Ecto neural progenitor cell (in vitro differentiated cells): ENCODE measurements at places on chromosomes 13 and 19.

DNA sequence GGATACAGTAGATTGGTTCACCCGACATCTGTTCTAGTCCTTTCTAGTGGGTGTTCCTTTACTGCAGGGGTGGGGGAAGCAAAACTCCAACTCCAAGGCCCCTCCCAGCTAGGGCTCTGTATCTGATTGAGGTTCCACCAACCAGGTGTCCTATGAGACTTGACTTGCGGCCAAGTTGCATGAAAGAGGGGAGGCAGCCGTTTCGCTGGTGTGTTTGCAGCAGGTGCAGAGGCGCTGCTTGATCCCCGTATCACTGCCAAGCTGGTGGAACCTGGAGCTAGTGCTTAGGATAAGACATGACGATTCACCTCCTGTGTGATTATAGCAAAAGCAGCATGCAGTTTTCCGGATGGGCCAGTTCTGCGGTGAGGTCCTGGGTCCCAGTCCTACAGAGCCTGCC is 338.2 kb downstream of the UQCRFS1 start:
- DNase-seq: no peak

GRCh38 chr13:107580741-107581412 is 634.5 kb downstream of the LIG4 start:
- DNase-seq: no peak

DNA sequence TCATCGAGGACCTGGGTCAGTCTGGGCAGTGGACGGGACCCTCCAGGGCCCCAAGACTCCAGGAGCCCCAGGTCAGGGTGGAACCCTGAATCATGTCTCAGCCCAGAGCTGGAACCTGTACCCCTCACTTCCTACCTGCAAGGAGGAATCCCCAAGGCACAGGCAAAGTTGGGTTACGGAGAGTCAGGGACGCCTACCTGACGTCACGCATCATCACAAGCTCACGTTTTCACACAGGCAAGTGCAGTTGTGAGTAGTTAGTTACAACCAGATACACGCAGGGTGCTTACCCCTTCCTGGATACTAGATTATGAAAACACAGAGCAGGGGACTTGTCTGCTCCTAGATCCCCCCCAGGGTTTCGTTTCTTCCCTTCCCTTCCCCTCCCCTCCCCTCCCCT is 1.9 kb downstream of the RETN start:
- no peak for DNase-seq

DNA sequence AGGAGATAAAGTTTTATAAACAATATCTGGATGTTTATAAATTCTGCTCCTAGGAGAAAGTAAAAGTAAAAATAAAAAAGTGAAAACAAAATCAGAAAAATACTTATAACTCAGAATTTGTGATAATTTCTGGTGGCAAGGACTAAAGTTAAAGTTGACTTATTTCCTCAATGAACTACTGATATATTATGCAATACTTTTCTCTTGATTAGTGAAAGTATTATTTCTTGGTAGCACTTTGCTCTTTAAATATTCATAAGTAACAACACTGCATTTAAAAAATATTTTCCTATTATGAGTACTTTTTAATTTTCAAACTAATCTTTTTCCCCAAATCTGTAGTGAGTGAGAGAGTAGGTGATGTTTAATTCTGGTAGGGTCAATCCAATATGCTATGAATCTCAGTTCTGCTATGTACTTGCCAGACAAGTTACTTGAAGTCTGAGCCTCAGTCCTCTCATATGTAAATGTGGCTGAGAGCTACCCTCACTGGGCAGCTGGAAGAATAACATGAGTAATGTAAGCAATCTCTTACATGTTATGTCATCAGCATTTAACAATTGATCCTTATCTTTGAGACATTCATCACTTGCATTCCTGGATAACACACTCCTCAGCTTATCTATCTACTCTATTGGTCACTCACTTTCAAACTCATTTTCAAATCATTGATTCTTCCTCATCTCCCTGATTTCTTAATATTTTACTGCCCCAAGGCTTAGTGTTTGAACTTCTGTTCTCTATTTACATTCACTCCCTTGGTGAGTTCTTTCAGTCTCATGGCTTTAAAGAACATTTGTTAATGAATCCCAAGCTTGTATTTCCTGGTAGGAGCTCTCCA is 239.0 kb downstream of the RGCC start:
- DNase-seq: no peak
